ENCODE measurements at places on chromosomes 2 and 18. TPM values are rescaled to one million over a fixed set of nuclear protein-coding genes. Genes with fewer than 3 reads are reported as not detected.

The SOS1 gene
- 62.1 TPM for total RNA-seq

The BOK gene
- 0.06 TPM for total RNA-seq

The RESP18 gene
- total RNA-seq = not detected

The EPHA4 gene
- total RNA-seq = 2.0 TPM

The RRM2 gene
- total RNA-seq = 444 TPM

The RAD51AP2 gene
- not detected for total RNA-seq

The TUBB8B gene
- not detected for total RNA-seq

The ATOH8 gene
- not detected for total RNA-seq

The ITGAV gene
- total RNA-seq = 8.8 TPM

The MATN3 gene
- not detected for total RNA-seq

The DNAJC5G gene
- not detected for total RNA-seq

The TTR gene
- total RNA-seq = not detected

The CAPN14 gene
- 0.29 TPM for total RNA-seq

The CFAP53 gene
- total RNA-seq = 0.25 TPM

The METTL21A gene
- total RNA-seq = 37.0 TPM

The CCDC150 gene
- 8.8 TPM for total RNA-seq

The TMEM178A gene
- not detected for total RNA-seq

The GPR39 gene
- total RNA-seq = not detected

The DCDC2C gene
- total RNA-seq = not detected
